ENCODE measurements at places on chromosomes 5 and 9.

DNA sequence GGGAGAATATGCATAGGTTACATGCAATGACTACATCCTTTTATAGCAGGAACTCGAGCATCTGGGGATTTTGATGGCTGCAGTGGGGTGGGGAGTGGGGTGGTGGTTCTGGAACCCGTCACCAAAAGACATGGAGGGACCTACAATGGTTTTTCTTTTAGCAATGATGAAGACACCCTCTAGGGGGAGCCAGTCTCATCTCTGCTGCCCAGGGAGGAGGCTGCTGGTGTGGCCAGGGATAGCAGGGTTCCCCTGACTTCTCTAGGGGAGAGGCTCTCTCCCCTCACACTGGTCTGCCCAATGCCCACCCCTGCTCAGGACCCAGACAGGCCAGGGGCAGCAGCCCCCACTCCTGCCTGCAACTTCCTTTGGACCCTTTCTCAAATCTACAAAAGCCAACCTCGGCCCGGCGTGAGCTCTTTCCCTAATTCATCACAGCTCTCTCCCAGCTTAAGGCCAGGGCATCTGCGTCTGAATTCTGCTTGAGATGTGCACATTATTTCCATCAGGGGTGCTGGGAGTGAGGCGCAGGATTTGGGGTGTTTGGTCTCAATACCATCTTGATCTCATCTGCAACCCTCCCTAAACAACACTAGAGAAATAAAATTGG, 73.6 kb upstream of the RETREG1 start:
- no peak for DNase-seq

- no peak for DNase-seq
Measured at GRCh38 chr5:143086908-143087637, 316.4 kb downstream of the NR3C1 start.

GRCh38 chr9:108885643-108886348, 23.7 kb downstream of the ACTL7A start:
- DNase-seq = peak; percentile 17

DNA sequence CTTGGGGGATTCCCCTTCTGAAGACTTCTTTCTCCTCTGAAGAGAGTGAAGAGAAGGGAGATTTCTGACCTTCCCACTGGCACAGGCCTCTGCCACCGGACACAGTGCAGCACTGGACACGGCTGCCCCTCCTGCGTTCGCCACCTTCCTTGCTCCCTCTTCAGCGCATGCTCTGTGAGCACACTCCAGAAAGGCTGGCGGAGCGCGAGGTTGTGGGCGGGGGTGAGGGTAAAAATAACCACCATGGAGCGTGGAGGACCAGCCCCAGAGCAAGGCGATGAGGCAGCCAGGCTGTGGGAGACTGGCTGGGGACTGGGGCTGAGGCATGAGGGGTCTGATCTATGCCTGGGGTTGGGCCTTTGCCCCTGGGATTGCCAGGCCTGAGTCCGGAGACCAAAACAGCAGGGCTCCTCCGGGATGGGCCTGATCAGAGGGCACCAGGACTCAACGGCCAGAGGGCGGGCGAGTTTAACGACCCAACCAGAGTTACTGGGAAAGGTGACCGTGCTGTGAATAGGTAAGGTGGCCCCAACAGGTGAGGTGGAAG, 97.2 kb downstream of the ROR2 start:
- no peak for DNase-seq

- DNase-seq = no peak
Measured at GRCh38 chr9:94173632-94174031, 85.5 kb upstream of the ZNF169 start.

DNA sequence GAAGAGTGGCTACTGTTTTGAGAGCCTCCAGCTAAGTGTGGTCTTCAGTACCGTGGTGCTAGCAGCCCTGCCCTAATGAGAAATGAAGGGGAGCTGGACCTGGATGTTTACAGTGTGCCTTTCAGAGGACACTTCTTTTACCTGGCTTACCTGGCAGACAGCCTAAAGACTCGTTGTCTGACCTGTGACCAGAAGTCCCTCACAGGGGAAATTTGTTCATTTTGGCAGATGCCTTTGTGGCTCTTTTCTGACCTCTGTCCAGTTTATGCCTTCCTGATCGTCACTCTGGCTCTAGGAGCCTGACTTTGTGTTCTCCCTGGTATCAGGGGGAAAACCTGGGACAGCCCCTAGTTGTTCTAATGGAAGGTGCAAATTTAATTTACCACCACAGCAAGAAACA, 475.1 kb downstream of the DMRTA1 start:
- DNase-seq = no peak

GRCh38 chr5:175712313-175712680, 54.4 kb downstream of the HRH2 start:
- DNase-seq = no peak

GRCh38 chr5:111572561-111572960, 60.2 kb upstream of the STARD4 start:
- no peak for DNase-seq

DNA sequence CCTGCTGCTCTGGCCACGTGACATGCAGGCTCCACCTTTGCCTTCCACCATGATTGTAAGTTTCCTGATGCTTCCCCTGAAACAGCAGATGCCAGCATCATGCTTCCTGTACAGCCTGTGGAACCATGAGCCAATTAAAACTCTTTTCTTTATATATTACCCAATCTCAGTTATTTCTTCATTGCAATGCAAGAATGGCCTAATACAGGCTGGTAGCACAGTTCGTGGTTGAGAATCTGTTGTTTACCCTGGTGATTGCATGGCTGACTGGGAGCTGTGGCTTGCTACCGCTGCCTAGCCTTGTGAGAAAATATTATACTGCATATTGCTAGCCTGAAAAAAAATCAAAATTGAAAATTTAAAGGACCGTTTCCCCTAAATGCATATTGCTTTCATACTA, 44.8 kb upstream of the PTPN3 start:
- DNase-seq = no peak

DNA sequence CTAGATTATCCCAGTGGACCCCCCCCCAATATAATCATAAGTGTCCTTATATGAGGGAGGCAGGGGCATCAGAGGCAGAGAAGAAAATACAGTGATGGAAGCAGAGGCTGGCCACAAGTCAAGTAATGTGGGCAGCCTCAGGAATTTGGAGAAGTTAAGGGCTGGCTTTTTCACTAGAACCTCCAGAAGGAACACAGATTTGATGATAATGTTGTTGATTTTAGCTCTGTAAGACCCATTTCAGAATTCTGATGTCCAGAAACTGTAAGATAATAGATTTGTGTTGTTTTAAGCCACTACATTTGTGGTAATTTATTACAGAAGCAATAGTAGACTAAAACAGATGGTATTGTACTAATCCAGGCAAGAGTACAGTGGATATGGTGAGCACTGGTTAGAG, 36.3 kb upstream of the LRRTM2 start:
- DNase-seq = no peak

DNA sequence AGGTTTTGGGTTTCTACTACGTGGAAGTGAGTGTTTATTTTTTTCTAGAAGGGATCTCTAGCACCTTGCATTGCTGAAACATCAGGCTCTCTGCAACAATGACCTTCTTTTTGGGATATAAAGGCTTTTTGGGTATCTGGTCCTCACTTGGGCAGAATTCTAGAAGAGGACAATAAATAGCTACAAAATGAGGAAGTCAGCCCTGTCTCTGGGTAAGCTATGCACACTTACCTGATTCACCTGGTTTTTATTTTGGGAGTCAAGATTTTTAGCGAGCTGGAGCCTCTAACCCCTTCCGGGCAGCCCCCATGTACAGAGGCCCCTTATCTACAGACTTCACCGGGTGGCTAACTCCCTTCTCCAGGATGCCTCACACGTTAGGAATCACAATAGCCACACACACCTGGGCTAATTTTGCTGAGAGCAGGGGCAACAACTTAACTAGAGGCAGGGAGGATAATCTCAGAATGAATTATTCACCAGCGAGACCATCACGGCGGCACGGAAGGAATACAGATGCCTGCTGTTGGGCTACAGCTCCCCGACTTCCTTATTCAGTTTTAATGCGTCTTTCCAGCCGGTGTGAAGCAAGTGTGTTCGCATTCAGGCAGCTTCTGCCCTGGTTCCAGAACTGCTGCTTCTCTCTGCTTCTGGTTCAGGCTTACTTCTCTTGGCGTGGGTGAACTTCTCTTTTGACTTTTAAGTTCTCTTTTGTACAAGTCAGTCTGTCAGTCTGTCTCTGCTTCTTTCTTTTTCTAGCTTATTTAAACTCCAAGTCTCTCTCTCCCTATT, 341.0 kb upstream of the PANK3 start:
- no peak for DNase-seq

GRCh38 chr9:3018691-3019230, 174.9 kb upstream of the PUM3 start:
- DNase-seq = no peak

- DNase-seq = no peak
Measured at GRCh38 chr5:66518753-66519152, 77.4 kb upstream of the MAST4 start.

GRCh38 chr5:141476132-141476911, 556 bp downstream of the PCDHGC3 start:
- DNase-seq = peak; percentile 4

- DNase-seq = no peak
Measured at GRCh38 chr5:5685737-5686136, 263.3 kb downstream of the ICE1 start.

GRCh38 chr9:133998915-133999595, 6.9 kb upstream of the VAV2 start:
- DNase-seq = no peak

DNA sequence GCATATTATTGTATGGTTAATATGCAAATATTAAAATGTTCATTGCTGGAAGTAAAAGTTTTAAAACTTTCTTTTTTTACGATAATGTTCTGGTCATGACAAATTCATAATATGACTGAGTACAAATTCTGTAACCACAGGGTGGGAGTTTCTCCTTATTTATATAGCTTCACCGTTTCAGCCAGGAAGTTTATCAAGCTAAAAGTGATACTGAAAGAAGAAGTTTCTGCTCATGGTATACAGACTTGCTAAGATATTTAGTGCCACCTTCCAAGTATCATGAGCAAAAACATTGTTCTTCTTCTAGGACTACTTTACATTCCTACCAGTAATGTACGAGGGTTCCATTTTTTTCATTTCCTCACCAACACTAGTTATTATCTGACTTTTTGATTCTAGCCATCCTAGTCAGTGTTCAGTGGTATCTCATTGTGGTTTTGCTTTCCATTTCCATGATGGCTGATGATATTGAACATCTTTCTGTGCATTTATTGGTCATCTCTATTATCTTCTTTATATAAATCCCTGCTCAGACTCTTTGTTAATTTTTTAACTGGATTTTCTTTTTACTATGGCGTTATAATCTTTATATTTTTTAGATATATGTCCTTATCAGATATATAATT, 94.2 kb upstream of the PRRC1 start:
- DNase-seq = no peak

GRCh38 chr5:151451626-151452520, 4.5 kb downstream of the SLC36A1 start:
- no peak for DNase-seq

DNA sequence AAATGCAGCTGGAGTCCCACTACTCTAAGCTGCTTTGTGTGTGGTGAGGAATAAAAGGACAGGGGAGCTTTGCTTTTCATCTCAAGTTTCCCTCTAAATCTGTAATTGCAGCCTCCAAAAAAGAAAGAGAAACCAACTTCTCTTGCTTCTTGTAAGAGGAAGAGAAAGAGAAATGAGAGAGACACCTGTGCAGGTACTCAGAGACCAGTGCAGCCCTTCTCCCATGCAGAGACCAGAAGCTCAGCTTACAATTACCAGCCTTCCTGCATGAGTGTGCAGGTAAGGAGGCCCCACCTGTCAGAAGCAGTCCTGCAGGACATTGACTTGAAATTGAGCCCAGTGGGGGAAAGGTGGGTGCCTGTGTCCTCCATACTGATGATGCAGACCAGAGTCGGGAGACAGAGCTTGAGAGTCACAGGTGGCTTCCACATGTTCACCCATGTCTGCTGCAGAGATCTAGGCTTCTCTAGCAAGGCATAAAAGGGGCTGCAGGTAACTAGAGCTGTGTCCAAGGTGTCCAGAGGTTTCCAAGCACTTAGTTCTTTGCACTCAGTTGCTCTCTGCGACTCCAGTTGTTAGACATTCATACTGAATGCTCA, 15.3 kb upstream of the MED10 start:
- no peak for DNase-seq

GRCh38 chr5:102666164-102666946, 88.8 kb upstream of the PAM start:
- DNase-seq = no peak

DNA sequence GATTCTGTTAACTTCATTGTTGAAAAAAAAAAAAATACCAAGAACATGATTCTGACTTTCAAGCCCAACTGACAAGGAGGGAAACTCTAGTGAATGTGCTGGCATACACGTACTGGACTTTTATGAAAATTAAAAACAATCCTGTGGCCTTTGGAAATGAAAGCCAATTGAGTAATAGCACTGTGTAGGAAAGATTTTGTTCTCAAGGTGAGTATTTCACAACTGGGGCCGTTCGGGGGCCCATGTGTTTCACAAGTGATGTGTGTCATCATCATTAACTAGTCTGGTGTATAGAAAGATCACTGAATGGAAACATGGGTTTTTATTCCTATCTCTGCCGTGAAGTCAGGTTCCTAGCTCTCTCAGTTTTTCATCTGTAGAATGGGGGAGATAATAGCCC, 605.0 kb upstream of the CLINT1 start:
- no peak for DNase-seq

DNA sequence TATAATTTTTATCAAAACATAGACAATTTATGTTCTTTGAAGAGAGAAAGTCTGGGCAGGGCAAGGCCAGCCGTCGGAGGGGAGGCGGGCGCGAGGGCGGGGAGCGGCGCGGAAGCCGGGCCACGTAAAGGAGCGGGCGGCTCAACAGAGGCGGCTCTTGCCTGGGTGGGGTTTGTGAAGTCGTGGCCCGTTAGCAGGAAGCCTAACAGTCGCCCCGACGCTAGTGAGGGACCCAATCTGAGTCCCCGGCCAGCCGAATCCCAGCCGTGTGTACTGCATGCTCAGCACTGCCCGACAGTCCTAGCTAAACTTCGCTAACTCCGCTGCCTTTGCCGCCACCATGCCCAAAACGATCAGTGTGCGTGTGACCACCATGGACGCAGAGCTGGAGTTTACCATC, 1129.2 kb downstream of the CDH9 start:
- no peak for DNase-seq

- DNase-seq = no peak
Measured at GRCh38 chr5:14587150-14587549, 5.6 kb downstream of the OTULINL start.

- no peak for DNase-seq
Measured at GRCh38 chr9:27183701-27184100, 74.7 kb downstream of the TEK start.

- DNase-seq = no peak
Measured at GRCh38 chr9:135718616-135719015, 16.6 kb downstream of the KCNT1 start.

DNA sequence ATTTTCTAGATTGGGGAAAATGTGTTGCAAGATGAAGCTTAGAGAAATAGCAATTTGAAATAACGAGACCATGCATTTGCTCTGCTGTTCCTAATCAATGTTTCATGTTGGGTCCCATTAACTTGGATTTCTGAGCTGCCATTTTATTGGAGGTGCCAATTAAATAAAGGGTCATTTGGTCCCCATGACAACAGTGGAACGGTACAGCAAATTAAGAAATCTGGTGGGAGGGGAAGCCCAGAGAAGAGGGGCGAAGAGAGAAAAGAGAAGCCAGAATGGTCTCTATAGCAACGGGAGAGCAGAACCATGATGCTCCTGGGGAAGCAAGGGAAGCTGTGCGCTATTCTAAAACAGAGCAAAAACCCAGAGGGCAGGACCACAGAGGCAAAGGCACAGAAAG, 120.2 kb downstream of the ENTREP1 start:
- no peak for DNase-seq
